Activated naive CD4-positive, alpha-beta T cell treated with anti-CD3 and anti-CD28 coated beads, Interleukin-2, amount 10 ng/mL, durations not matched to agents 5 hours and 36 hours (primary cell): ENCODE measurements at places on chromosomes 2 and 18. TPM values are rescaled to one million over a fixed set of nuclear protein-coding genes. Genes with fewer than 3 reads are reported as not detected.

FBLN7 gene
- 17.3 TPM for total RNA-seq

TMEM178A gene
- total RNA-seq, result 0.20 TPM

LBH gene
- total RNA-seq, result 151 TPM

ASAP2 gene
- 0.15 TPM for total RNA-seq

SIX3 gene
- not detected for total RNA-seq

PTPRN gene
- total RNA-seq, result not detected

PLEKHH2 gene
- 0.53 TPM for total RNA-seq

PRSS56 gene
- not detected for total RNA-seq

RAB6C gene
- total RNA-seq, result not detected
